ENCODE measurements at places on chromosomes 2 and 18. TPM values are rescaled to one million over a fixed set of nuclear protein-coding genes. Genes with fewer than 3 reads are reported as not detected.

DNA sequence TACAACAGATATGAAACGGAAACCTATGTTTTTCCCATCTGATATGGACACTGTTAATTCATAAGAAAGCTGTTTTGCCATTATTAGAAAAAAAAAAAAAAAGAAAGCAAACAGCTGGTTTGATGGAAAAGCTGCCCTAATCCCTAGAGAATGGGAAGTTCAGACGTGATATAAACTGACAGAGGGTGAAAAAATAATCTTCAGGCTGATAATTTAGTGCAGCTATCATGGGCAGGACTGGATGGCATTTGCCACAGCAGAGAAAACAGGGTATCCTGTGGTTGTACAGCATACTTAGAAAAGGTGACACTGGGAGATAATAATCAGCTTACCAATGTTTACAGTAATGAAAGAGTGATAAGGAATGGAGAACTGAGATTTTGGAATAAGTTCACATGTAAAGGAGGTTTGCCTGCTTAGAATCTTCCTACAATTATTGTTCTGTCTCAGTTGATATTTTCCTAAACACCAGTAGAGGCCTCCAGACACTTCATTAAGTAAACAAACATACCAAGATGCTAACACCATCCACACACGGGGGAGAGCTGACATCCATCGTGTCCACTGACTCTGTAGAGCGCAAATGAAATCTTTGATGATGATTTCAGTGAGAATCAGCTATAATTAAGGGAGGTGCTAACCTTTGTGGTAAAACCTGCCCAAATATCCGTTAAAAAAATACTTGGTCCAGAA, 211.6 kb upstream of the MMADHC start:
- no peaks in the 10 kb centered on the region for H3K36me3 ChIP-seq
- no peaks in the 10 kb centered on the region for H3K4me1 ChIP-seq
- no peak for DNase-seq
- H3K27me3 ChIP-seq = no peaks in the 10 kb centered on the region
- no peak overlapping the region for H3K27ac ChIP-seq

- no peaks in the 10 kb centered on the region for H3K36me3 ChIP-seq
- no peak overlapping the region for H3K4me3 ChIP-seq
- H3K27me3 ChIP-seq = no peaks in the 10 kb centered on the region
- H3K4me1 ChIP-seq = no peaks in the 10 kb centered on the region
- H3K27ac ChIP-seq = no peak overlapping the region
- DNase-seq = peak; percentile 34
These were observed 1.0 kb downstream of the FAM178B start for GRCh38 chr2:96985181-96985945.

DNA sequence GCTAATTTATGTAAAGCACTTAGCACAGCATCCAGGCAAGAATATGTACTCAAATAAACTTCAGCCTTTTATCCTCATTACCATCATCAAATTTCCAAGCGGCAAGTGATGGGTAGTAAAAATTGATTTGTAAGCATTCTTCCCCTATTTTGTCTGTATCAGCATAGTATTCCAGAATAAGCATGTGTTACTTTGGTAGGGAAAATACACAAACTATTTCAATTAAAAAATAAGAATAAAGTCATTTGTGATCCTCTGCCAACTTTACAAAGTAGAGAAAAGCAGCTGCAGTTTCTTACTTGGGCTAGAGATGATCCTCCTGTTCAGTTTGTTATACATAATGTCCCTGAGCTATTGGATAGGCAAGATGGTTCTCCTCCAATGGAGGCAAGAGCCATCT, 493.2 kb downstream of the ZEB2 start:
- no peak for DNase-seq

Gene RAB27B
- 22.2 TPM for total RNA-seq

- H3K27ac ChIP-seq = no peak overlapping the region
- peaks cover 49% of the 10 kb centered on the region for H3K36me3 ChIP-seq
- peak; percentile 78 for DNase-seq
- no peaks in the 10 kb centered on the region for H3K27me3 ChIP-seq
These were observed 243.0 kb downstream of the HDAC4 start for GRCh38 chr2:239157771-239158170.

Gene USP37
- 13.8 TPM for total RNA-seq

DNA sequence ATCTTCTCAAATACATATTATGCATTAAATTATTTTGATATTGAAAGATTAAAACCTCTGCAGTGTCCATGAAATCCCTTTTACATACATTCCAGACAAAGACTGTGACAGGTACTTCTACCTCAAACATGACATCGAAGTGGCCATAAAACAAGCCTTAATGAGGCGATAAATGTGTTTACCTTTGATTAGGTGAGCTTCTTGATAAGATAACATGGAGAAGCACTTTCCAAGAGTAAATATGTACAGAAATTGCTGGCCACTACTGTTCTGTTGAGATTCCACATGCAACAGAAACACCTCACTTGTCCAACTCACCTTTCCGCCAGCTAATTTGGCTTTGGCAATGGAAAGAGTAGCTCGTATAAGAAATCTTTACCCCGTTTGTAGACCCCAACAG, 55.2 kb downstream of the ZEB2 start:
- H3K4me3 ChIP-seq = no peak overlapping the region
- H3K36me3 ChIP-seq = no peaks in the 10 kb centered on the region
- no peaks in the 10 kb centered on the region for H3K27me3 ChIP-seq
- H3K27ac ChIP-seq = no peak overlapping the region
- peaks cover 34% of the 10 kb centered on the region for H3K4me1 ChIP-seq

- H3K36me3 ChIP-seq = no peaks in the 10 kb centered on the region
- no peak overlapping the region for H3K27ac ChIP-seq
- no peak overlapping the region for H3K4me3 ChIP-seq
- no peaks in the 10 kb centered on the region for H3K27me3 ChIP-seq
- peaks cover 2% of the 10 kb centered on the region for H3K4me1 ChIP-seq
- no peak for DNase-seq
These were observed 330.0 kb upstream of the PKDCC start for GRCh38 chr2:41717839-41718238.

DNA sequence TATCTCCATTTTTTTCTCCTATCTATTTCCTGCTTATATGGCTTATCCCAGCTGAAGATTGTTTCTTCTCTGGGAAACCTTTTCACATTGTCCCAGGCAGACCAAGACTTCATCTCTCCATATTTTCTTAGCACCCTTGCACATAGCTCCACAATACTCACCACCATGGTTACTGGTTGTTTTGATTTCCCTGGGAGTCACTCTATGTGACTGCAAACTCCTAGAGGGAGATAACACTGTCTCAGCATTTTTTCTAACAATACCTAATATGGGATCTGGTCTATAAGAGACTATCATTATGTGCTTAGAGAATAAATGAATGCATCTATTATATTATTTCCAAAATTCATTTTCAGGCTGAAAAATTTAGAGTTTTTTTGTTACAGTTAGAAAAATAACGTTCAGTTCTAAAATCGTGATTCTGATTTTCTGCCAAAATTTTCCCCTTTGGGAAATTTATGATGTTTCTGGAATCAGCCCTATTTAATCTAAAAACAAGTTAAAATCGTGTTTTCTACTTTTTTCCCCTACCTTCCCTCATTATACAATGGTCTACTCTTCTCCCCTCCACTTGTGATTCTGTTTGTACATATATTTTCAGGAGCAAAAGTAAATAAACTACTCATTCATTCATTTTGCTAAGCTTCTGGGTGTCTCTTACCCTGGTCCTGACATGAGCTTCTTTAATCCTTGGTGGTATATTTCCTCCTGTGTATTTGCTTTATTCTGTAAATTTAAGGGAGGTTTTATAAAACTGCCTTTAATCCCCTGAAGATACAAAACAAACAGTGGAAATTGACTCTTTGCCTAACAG, 95.4 kb downstream of the HNMT start:
- no peak for DNase-seq
- H3K36me3 ChIP-seq = no peaks in the 10 kb centered on the region
- H3K27me3 ChIP-seq = no peaks in the 10 kb centered on the region

Gene GAREM1
- total RNA-seq = 11.5 TPM

Data from upper lobe of right lung (tissue), 1 donor.